HEK293T (cell line): ENCODE measurements at places on chromosomes 13 and 19.

- DNase-seq = peak; percentile 70
Observed at GRCh38 chr19:45798995-45799517, 6.4 kb upstream of the DMWD start.

GRCh38 chr13:94880463-94880862 lies 168.1 kb upstream of the SOX21 start:
- DNase-seq = no peak

DNA sequence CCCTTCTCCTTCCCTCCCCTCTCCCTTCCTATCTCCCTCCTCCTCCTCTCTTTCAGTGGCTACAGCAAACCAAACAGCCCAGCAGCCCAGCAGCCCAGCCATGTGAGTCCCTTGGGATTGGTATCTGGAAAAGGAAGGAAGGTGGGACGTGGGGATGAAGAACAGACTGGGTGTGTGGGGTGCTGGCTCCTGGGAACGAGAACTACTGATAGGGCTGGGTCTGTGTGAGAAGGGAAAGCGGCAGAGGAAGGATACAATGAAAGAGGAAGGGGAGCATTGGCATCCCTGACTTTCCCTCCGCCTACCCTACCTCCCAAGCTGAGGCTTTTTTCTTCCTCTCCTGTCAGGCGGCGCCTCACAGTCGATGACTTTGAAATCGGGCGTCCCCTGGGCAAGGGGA lies 863 bp downstream of the AURKC start:
- DNase-seq = no peak

- DNase-seq = no peak
Observed at GRCh38 chr19:51755571-51755970, 3.9 kb upstream of the FPR1 start.

DNA sequence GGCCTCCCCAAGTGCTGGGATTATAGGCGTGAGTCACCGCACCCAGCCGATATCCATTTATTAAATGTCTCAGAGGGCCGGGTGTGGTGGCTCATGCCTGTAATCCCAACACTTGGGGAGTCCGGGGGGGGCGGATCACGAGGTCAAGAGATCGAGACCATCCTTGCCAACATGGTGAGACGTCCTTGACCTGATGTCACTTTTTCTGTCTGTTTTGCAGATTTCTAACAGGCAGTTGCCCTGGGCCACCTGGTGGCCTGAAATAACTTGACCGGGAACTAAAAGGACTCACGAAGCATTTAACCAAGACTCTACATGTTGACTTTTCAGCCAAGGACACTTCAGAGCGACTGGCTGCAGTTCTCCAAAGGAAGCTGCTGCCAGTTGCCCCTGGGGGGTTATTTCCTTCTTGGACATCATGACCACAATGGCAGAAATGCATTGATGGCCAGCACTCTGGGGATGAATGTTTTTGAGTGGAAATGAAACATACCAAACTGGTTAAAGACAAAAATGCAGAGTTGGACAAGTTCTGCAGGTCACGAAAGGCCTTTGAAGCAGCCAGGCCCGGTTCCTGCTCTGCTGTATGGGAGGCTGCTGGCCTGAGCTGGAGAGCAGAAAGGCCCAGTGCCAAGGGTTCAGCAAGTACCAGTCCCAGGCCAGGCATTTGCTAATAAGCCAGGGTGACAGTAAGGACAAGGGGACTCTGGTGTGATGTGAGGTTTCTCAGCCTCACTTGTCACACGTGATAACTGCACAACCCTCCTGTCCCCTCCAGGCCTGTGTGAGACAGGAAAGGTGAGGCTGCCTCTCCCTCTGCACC lies 8.3 kb downstream of the ZNF837 start:
- no peak for DNase-seq

DNA sequence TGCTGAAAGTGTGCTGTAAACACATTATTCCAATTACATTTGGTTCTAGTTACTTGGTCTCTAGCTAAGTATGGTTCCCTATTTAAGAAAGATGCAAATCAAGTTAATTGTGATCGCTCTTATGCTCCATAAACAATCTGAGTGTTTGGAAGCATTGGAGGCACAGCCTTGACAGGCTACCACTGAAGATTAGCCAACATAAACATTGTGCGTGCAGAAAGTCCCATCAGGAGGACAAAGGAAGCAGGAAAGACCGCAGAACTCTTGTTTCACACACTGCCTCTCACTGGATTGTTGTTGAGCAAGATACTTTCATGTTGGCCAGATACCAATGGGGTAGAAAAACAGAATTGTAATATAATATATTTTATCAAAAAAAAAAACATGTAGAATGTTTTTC lies 814.4 kb downstream of the EFNB2 start:
- DNase-seq = no peak

GRCh38 chr13:79197933-79198332 lies 208.1 kb downstream of the RBM26 start:
- no peak for DNase-seq

- peak; percentile 80 for DNase-seq
Observed at GRCh38 chr19:49097453-49098288, 12.4 kb downstream of the SNRNP70 start.

DNA sequence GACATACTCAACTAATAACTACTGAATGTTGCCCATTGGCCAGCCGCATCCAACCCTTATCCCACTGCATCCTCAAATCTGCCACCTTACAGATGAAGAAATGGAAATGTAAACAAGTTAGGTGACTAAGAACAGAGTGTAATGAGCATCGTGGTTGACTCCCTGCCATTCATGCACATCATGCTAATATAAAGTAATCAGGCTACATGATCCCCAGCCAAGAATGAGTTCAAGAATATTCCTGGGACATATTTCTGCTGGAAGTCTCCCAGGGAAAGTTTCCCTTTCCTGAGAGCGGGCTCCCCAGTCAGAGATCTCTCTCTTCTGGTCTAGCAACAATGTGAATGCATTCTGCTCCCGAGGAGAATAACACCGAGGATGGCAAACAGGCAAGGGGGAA lies 55.9 kb upstream of the SERP2 start:
- no peak for DNase-seq
